OCI-LY7 (cell line): ENCODE measurements at places on chromosomes 7 and 10.

- DNase-seq: no peak
Observed at GRCh38 chr7:150806863-150807262, 6.3 kb downstream of the TMEM176A start.

- DNase-seq: no peak
Observed at GRCh38 chr7:5776894-5777660, 4.4 kb downstream of the RNF216 start.

DNA sequence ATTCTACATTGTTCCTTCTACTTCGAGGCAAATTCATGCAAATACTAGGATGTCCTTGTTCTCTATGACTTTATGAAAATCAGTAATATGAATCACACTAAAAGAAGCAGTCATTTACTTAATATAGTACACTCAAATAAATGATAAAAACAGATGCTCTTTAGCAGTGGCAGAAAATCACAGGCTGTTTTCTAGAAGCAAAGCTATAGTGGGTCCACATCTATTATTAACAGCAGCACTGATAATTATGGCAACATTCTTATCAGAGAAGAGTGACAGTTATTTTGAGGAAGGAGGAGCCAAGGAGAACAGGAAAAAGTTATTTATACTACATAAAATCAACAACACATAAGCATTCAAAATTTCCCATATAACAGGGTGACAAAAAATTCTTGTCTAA, 16.5 kb downstream of the KIF5B start:
- no peak for DNase-seq

DNA sequence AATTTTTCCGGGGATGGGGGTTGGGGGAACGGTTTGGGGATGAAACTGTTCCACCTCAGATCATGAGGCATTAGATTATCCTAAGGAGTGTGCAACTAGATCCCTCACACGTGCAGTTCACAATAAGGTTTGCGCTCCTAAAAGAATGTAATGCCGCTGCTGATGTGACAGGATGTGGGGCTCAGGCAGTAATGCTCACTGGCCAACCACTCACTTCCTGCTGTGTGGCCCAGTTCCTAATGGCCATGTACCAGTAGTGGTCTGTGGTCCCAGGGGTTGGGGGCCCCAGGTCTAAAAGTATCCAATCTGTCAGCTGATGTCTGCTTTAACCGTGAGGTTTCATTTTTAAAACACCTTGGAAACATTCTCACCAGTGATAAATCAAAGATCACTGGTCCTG, 2.2 kb downstream of the STN1 start:
- DNase-seq: no peak

DNA sequence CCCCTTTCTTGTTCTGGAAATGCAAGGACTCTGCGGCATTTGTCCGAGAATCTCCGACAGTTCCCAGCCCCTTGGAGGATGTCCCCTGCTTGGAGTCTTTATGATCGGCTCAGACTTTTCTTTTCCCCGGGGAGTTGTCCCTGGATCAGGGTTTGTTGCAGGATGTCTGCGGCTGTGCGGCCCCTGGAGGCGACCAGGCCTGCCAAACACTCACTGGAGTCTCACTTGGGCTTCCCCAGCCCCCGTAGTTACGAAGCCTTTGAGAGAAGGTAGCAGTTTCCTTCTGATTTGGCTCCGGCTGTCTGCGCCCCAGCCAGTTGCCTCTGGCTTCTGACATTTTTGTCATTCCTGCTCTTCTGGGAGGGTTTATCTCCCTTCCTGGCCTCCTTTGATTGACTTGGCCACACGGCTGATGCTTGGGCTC, 16.1 kb downstream of the COL26A1 start:
- no peak for DNase-seq

- no peak for DNase-seq
Observed at GRCh38 chr10:106380706-106381105, 783.8 kb downstream of the SORCS1 start.

GRCh38 chr7:135792363-135792668, 43.7 kb upstream of the FAM180A start:
- no peak for DNase-seq

DNA sequence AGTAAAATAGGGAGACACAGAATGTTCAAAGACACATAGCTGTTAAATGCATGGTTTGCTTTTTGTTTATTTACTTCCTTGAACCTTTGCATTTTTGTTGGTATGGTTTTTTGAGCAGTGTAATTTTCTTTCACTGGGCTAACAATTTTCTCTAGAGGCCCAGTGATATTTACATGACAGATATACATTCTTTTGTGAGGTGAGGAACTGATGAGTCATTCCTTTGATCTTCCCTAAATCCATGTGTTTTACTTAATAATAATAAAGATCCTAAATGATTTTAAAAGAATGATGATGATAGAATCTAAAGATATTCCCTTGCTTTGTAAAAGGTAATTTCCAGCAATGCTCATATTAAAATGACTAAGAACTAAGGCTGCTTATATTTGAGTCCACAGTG, 188.5 kb upstream of the ANK3 start:
- DNase-seq: no peak

DNA sequence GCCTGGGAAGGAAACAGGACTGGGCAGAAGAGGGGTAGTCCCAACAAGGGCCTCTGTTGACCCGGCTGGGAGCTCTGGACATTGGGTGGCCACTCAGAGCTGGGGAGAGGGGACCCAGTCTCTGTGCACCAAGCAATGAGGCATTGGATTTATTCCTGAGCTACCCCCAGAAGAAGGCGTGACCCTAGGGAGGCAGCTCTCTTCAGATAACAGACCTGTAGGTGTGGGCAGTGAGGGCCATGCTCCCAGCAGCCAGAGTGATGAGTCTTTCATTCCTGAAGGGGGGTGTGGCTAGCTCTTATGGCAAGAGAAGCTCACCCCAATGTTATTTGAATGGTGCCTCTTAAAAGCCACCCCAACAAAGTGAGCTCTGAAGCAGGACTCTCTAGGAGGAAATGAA, 20.4 kb downstream of the TEX36 start:
- DNase-seq: no peak

GRCh38 chr7:25862261-25863004, 289.6 kb upstream of the NFE2L3 start:
- peak; percentile 100 for DNase-seq

GRCh38 chr7:101690061-101690460, 61.0 kb upstream of the MYL10 start:
- DNase-seq: no peak

DNA sequence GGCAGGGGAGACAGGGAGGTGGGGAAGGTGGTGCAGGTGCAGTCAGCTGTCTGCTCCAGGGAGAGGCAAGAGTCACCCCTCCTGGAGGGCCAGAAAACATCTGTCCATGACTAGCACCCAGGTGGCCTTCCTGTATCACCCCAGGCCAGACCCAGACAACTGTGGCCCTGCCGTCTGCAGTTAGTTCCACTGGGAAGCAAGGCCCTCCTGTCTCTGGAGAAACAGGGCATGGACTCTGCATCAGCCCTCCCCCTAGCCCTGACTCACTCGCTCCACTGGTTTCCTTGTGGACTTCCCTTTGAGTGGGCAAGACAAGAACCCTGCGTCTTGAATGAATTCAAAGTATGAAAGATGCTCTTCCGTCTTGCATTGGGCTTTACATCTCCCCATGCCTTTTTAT, 12.6 kb downstream of the TBATA start:
- no peak for DNase-seq

DNA sequence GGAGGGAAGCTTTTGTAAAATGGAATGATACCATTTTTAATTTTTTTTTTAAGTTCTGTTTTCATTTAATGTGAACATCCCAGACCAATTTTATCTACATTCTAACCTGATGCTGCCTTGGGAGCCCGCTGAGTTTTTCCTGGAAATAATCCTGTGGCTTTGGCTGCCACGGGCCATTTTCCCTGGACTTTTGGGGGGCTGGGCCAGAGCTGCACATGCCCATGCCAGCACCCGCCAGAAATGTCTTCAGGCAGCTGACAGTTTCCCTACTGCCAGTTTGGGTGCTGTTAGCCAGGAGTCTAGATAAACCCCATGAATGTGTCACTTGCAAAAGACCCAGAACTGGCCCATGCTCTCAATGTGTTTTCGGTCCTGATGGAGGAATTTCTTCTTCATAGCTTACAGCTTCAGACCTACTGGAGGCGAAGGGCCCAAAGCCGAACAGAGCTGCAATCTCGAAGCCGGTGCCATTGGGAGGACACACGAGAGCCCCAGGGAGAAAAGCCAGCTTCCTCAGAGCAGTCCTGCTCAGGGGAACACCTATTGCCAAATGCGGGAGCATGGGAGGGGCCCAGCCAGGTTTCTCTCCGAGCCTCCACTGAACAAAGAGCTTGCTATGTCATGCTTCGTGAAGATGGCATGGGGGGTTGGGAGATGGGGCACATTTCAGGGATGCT, 444.2 kb upstream of the MKI67 start:
- no peak for DNase-seq

DNA sequence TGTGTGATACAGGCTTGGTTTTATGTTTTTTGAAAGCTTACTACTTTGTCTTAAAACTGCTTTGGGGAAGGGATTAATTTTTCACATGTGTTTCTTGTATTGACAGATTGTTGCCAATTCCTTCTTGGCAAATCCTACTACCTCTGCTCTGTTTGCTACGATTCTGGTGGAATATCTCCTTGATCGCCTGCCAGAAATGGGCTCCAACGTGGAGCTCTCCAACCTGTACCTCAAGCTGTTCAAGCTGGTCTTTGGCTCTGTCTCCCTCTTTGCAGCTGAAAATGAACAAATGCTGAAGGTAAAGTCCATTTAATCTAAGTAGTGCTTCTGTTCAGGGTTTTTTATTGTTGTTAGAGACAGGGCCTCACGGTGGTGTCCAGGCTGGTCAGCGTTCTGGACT, 33.6 kb downstream of the TRRAP start:
- no peak for DNase-seq

GRCh38 chr7:135936497-135937217, 40.5 kb downstream of the MTPN start:
- DNase-seq: no peak

DNA sequence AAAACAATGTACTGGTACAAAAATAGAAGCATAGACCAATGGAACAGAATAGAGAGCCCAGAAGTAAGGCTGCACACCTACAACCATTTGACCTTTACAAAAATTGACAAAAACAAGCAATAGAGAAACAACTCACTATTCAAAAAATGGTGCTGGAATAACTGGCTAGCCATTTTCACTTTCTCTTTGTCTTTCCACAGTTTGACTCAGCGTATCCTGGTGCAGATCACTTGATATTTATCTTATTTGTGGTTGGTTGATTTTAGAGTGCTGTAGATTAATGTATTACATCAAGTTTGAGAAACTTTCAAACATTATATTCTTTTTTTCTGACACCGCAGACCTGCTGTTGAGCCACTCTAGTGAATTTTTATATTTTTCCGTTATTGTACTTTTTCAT, 381.4 kb downstream of the DGKB start:
- DNase-seq: no peak

- DNase-seq: no peak
Observed at GRCh38 chr7:42247301-42247700, 10.3 kb upstream of the GLI3 start.

DNA sequence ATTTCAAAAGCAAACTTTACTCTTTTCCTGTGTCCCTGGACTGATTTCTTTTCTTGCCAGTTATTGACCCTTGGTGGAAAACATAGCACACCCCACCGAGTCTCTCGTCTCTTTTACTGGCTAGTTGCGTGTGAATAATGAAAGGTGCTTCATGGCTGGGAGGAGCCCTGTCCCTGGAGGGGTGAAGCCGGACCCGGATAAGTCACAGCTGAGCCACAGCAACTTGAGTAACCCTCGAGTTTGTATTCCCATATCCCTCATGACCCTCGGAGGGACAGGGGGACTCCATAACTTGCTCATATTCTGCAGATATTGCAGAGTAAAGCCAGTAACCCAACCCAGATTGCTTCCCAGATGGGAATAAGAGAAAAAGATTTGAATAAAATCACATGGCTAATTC, 147.5 kb upstream of the FRMD4A start:
- DNase-seq: no peak

DNA sequence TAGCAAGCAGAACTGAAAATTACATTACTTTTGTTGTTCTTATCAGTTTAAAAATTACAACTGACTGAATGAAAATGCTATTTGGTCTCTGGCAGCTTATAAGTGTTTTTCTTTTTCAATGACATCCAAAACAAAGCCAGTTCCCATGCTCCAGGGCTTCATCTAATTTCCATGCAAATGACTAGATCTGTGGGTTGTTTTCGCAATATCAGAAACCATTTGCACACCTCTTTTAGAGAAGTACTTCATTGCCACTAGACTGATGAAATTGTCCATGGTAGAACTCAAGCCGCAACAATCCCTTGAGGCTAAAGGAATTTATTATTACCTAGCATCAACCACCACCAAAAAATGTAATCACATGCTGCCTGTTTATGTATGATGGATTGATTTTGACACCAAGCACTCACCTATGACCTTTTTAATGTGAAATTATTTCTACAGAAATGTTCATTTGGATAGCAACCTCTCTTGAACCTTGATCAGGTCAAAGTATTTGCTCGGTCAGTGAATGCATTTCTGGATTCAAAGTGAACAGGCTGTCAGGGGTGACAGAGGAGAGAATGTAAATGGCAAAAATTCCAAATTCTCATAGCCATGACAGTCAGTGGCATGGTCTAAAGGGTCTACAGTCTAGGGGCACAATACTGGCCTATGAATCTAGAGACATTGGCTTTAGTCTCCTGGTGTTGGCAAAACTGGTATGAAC, 769.3 kb downstream of the SORCS1 start:
- no peak for DNase-seq

DNA sequence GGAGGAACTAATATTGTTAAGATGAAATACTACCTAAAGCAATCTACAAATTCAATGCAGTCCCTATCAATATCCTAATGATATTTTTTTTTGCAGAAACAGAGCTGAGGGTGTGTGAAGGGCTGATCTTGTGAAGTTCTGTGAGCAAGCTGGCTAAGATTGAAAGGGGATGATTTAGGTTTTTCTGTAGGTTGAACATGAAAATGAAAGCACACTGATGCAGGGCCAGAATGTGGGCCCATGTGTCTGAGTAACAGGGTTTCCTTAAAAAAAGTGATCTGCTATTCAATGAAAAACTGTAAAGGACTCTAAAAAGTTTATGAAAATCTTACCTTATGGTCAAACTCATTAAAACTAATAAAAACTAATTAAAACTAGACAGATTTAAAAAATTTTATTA, 47.4 kb downstream of the GRB10 start:
- DNase-seq: no peak

- DNase-seq: no peak
Observed at GRCh38 chr10:103564116-103564501, 70.6 kb downstream of the NEURL1 start.

- DNase-seq: no peak
Observed at GRCh38 chr7:50185951-50186682, 93.1 kb upstream of the ZPBP start.

DNA sequence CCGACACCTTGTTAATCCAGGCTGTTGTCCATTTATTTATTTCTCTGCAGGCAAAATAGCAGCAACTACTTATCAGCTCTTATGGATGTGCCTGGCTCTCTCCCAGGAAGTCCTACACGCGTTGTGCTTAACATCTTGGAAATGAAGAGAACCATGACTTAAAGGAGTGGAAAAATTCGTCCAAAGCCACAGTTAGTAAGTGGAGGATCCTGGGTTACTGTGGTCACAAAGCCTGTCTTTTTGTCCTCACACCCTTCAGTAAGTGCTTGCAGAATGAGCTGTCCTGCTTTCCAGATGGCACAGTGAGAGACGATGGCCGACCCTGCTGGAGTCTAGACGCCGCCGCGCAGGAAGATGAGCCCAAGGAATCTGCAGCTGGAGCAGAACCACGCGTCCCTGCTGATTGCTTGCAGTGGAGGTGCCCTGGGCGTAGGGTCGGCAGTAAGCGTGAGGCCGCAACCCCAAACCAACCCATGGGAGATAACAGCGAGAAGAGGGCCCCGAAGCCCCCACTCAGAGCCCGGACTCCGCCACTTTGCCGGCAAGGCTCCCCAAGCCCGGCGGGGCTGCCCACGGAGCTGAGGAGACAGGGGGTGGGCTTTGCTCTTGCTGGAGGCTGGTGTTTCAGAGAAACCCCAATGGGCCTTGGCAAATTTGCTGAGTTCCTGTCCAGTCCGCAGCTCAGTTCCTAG, 178.6 kb downstream of the CXCL12 start:
- DNase-seq: no peak
